ENCODE measurements at places on chromosomes 5 and 9. TPM values are rescaled to one million over a fixed set of nuclear protein-coding genes. Genes with fewer than 3 reads are reported as not detected.

- H3K36me3 ChIP-seq, result no peaks in the 10 kb centered on the region
- no peaks in the 10 kb centered on the region for H3K4me1 ChIP-seq
- no peak overlapping the region for H3K4me3 ChIP-seq
- DNase-seq, result peak; percentile 67
- H3K27me3 ChIP-seq, result no peaks in the 10 kb centered on the region
- no peak overlapping the region for H3K27ac ChIP-seq
Measured at GRCh38 chr5:6859951-6860638, 146.9 kb downstream of the TENT4A start.

DNA sequence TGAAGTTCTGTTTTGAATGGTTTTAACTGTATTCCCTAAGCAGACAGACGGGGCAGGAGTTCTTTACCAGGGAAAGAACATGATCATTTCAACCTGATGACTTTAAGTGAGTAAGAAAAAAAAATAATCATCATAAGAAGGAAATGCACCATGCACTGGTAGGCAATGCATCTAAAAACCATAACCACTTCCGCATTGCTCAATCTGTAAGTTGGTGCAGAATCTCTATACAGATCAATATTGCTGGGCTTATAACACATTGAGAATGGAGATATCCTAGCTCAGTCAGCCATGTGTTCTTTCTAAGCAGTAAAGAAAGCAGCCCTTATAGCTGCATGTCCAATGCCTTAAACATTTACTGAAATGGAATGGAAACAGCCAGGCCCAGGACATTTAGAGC is 407.1 kb upstream of the DMAC1 start:
- DNase-seq, result no peak
- H3K27ac ChIP-seq, result no peak overlapping the region
- no peaks in the 10 kb centered on the region for H3K4me1 ChIP-seq

GRCh38 chr5:125497651-125498050 is 751.2 kb upstream of the ZNF608 start:
- H3K27ac ChIP-seq, result no peak overlapping the region
- no peaks in the 10 kb centered on the region for H3K36me3 ChIP-seq
- DNase-seq, result no peak

DNA sequence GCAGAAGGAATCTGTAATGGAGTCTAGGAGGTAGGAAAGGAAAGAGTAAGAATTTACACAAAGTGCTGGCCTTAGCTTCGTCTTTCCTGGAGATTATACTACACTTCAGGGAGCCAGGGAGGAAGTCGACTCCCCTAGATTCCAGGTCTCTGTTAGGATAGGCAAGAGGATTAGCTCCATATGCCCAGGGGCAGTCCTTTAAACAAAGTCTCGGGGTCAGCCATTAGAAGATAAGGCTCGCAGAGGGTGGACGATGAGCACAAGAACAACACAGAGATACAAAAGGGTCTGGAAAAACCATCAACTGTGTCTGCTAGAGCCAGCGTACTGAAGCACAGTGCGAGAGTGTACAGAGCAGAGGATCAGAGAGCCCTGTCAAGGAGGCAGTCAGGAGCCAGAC is 344.7 kb upstream of the TNC start:
- H3K4me3 ChIP-seq, result no peak overlapping the region
- no peaks in the 10 kb centered on the region for H3K27me3 ChIP-seq
- no peak overlapping the region for H3K27ac ChIP-seq
- DNase-seq, result no peak

DNA sequence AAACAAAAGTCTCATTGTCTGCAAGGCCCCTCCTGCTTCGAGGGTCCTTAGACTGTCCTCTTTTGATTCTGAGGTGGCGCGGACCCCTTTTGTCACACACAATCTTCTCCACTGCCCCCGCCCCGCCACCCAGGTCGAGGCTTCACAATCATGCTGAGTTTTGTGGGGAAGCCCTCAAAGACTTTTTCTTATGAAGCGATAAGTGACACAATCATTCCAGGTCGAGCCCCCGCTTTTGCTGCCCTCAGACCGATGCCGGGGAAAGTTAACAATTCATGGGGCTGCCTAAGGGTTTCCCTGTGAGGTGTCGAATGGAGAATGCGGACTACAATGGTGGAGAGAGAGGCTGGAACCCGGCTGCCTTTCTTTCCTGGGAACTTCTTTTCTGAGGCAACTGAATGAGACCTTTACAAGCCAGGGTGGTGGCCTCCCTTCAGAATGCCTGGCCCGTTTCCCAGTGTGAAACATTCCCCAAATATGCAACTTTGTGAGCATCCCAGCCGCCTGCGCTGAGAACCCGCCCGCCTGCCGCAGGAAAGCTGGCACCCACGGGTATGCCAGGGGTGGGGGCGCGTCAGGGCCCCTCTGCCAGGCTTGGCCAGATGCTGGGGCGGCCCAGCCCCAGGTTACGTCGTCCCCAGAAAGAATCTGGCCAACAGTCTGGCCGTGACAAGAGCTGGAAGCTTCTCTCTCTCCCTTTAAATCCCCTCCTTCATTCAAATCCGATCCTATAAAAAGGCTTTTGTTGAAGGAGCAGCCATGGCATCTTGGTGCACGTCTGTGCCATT is 71.9 kb downstream of the MAP1B start:
- H3K4me1 ChIP-seq, result peaks cover 36% of the 10 kb centered on the region
- DNase-seq, result no peak
- no peaks in the 10 kb centered on the region for H3K27me3 ChIP-seq
- peak overlapping the region; percentile 65 for H3K27ac ChIP-seq
- H3K36me3 ChIP-seq, result peaks cover 4% of the 10 kb centered on the region
- peak overlapping the region; percentile 33 for H3K4me3 ChIP-seq

- H3K4me1 ChIP-seq, result peaks cover 58% of the 10 kb centered on the region
- DNase-seq, result no peak
- H3K4me3 ChIP-seq, result no peak overlapping the region
- no peaks in the 10 kb centered on the region for H3K36me3 ChIP-seq
Measured at GRCh38 chr5:132474131-132474723, 16.3 kb downstream of the IRF1 start.

DNA sequence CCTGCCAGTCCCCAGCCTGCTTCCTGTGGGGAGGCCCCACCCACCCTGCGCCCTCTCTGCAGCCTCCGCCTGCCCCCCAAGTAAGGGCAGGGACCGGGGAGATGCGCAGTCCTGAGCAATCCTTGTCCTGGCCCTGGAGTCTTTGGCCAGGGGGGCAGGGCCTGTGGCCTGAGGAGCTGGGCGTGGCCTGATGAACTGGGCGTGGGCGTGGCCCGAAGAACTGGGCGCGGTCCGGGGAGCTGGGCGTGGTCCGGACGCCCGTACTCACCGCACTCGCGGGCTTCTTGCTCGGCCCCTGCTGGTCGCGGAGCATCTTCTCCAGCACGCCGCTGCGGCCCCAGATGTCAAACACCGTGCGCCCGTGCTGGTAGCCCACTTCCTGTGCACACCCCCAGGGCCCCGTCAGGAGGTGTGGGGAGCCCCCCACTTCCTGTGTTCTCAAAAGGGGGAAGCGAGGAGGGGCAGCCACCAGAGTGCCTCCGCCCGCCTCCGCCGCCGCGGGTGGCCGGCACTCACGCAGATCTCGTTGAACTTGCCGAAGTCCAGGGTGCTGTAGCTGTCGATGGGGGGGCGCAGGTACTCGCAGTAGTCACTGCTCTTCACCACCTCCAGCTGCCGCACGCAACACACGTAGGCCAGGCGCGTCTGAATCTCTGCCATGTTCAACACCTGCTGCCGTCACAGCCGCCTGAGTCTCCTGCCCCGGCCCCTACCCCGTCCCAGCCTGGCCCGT is 2.7 kb upstream of the NSMF start:
- no peaks in the 10 kb centered on the region for H3K36me3 ChIP-seq
- H3K27me3 ChIP-seq, result no peaks in the 10 kb centered on the region
- no peak overlapping the region for H3K4me3 ChIP-seq

GRCh38 chr9:134570151-134570621 is 71.4 kb upstream of the COL5A1 start:
- no peaks in the 10 kb centered on the region for H3K36me3 ChIP-seq
- H3K4me1 ChIP-seq, result no peaks in the 10 kb centered on the region
- no peak overlapping the region for H3K27ac ChIP-seq
- H3K4me3 ChIP-seq, result no peak overlapping the region
- H3K27me3 ChIP-seq, result no peaks in the 10 kb centered on the region
- peak; percentile 84 for DNase-seq

The NEURL1B gene
- total RNA-seq, result 30.9 TPM

The NTRK2 gene
- 16.0 TPM for total RNA-seq

The PSD2 gene
- 0.25 TPM for total RNA-seq

The KLHL3 gene
- 7.4 TPM for total RNA-seq
